ENCODE measurements at places on chromosomes 6 and 20.

GRCh38 chr6:143294265-143294860 is 156.1 kb downstream of the ADAT2 start:
- DNase-seq: no peak

DNA sequence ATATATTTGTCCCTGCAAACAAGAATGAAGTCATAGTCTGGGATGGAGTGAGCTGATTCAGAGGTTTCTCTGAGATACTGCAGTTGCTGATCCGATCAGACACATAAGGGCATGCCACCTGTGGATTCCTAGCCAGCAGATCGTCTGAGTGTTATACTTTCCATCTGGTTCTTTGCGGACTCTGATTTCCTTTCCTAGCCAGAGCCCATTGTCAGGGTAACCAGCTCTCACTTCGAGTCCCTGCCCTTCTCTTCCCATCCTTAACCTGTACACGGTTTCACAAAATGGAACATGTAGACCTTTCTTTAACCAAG is 100.9 kb downstream of the TMEM200A start:
- DNase-seq: no peak

GRCh38 chr20:5865604-5866003 is 84.7 kb downstream of the TRMT6 start:
- DNase-seq: no peak

DNA sequence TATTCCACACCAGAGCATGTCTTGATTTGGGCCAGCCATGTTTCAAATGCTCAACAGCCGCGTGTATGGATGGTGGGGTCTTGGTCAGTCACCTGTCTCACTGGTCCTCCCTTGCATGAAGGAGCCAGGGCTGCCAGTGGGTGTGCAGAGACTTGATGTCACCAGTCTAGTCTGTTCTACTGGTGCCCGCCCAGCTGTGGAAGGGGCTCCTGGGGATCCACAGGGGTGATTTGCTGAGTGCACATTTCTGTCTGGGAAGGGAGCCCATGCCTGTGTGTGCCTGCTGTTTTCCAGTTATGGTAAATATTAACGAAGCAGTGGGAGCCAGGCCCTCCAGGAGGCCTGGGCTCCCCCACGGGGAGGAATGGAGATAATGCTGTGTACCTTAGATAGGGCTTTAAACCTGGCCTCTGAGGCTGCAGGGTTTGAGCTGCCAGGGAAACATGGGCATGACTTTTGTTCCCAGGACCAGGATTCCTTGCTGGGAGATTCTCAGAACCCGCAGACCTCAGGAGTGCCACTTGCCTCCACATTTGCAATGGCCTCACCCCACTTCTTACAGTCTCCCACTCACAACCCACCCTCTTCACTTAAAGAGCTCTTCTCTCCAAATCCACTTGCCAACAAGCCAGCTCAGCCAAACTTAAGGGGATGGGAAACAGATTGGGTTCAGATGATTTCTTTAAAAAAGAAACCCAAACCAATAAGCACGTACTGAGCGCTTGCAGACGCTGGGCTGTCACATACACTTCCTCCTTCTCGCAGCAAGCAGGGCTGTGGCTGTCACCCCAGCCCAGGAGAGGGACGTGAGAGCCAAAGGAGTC is 54.1 kb downstream of the VEGFA start:
- DNase-seq: no peak

DNA sequence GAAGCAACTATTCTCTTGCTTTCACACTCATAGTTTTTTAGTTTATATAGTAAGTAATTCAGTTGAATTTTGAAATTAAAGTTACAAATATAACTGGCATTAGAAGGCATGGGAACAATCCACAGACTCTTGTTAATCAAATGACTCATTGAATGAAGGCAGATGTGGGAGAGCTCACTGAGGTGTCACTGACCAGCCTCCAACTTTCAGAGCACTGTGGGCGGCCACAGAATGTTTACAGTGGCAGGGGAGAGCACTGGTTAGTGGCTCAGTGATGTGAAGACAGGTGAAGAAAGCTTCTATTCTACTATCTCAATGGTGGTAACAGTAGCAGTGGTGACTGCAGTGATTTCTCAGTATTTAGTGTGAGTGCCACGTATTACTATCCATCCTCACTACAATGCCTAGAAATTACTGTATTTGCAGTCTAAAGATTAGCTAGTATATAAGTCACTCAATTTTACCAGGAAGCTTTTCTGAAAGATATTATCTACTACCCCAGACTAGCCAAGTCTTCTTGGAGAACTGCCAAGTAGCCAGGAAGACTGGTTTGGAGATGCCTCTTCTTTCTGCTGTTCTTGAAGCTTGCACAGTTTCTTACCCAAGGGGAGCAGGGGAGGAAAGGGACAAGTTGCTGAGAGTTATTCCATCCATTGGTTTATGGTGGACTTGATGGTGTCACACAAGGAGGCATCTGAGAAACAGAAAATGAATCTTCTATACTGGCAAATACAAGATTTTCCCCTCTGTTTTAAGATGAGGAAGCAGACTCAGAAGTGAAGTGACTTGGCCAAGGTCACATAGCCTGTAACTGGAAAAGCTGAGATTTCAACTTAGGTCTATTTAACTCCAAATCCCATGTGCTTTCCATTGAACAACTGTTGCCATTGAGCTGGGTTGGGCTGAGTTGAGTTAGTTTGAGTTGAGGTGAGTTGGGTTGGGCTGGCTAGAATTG is 231.2 kb downstream of the ANKRD60 start:
- DNase-seq: peak; percentile 11

GRCh38 chr6:37123957-37124729 is 45.8 kb upstream of the PIM1 start:
- no peak for DNase-seq

GRCh38 chr6:29826271-29826670 is 1.4 kb upstream of the HLA-G start:
- no peak for DNase-seq

DNA sequence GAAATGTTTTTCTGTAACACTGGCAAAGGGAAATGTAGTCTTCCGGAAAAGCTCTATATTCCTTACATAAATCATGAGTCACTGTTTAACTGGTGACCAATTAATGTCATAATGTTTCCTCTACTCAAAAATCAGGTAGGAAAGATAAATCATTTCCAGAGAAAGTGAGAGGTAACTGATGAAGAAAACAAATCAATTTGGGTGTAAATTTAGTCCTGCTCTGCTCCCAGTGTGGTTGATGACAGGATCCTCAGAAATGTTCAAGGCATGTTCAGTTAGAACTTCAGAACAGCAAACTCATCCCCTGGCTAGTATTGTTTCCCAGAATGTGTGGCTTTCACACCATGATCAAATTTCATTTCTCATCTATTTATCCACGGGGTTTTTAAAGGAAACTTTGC is 38.8 kb upstream of the SPACA1 start:
- DNase-seq: no peak

DNA sequence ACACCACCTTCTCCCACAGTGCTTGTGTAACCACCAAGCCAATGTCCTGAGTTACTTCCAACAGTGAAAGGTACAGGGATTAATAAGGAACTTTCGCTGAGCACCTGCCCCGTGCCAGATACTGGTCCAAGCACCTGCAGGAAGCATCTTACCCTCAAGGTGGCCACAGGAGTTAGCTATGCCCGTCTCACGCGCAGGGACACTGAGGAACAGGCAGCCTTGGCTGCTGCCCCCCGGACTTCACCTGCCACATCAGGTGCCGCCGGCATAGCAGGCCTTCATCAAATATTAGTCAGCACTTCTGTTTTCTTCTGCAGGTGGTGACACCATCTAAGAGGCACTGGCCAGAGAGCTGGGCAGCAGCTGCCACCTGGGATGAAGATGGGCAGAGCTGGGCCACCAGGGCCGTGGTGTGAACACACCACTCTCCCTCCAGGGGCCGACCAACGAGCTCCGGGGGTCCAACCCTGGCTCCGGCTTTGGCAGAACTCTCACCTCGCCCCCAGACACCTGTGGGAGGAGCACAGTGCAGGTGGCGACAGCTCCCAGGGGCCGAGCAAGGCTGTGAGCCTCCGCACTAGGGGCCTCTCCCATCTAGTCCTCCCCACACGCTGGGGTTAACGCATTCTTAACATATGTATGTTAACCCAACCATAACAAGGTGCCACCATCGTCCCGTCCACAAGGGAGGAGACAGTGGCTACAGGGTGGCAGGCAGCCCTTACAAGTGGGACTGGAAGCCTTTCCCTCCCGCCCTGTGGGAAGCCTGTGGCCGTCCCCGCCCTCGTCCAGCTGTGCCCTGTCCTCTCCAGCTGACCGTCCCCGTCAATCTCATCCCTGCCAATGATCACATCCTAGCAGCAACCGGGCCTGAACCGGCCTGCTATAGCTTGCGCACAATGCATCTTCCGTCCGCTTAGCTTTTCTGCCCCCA is 2.9 kb upstream of the PPDPF start:
- no peak for DNase-seq

GRCh38 chr6:16402581-16402900 is 164.2 kb downstream of the GMPR start:
- no peak for DNase-seq

- no peak for DNase-seq
Observed at GRCh38 chr6:158474961-158475343, 84.9 kb upstream of the TMEM181 start.

- no peak for DNase-seq
Observed at GRCh38 chr20:34549291-34549928, 9.1 kb upstream of the MAP1LC3A start.

GRCh38 chr20:20362774-20363433 is 5.0 kb upstream of the INSM1 start:
- DNase-seq: peak; percentile 35

GRCh38 chr6:139752086-139752485 is 377.6 kb upstream of the CITED2 start:
- no peak for DNase-seq

- DNase-seq: no peak
Observed at GRCh38 chr6:157469378-157469777, 88.4 kb downstream of the ZDHHC14 start.

DNA sequence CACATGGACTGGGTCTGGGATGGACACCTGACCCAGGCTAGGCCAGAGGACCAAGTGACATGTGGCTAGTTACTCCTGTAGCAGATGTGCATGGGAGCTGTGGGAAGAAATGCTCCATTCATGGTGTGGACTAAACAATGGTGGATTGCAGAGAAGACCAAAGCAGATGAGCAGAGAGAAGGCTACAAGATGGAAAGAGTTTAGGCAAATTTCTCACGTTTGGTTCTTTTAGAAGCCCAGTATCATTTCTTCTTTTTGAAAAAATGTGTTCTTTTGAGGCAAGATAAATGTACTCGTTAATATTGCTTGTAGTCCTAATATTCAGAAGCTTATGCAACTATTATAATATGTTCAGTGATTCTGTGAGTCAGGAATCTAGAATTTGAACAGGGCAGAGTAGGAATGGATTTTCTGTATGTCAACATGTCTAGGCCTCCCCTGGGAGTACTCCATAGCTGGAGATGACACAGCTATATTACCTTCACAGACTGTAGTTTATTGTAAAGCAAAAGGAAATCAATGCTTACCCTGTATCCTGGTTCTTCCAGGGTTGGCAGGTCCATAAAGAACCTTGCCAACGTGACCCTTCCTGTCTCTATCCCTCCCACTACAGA is 2.3 kb upstream of the BTN2A1 start:
- no peak for DNase-seq

DNA sequence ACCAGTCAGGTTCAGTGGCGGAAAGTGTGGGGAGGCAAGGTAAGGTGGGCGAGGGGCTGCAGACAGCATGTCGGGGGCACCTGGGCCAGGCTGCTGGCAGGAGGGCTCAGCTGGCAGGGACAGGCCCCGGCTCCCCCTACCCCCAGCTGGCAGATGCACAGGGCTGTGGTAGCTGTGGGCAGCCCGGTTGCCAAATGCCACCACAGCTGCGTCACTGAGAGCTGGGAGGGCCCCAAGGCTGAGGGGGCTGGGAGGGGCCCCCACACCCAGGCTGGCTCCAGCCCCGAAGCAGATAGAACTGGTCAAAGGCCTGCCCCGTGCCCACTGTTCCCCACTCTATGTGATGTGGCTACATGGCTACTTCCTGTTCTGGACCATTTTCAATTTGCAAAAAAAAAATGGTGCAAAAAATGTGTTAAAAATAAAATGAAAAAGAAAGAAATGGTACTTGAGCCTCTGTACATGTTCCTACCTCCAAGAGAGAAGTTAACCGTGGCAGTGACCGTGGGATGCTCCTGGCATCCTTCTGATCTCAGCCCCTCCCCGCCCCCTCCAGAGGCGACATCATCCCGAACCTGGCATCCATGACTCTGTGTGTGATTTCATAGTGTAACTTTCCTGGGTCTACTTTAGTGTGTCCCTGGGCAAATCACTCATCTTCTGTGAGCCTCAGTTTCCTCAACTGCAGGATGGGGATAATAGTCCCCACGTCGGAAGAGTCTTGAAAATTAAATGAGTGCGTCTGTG is 64.4 kb downstream of the UBE2V1 start:
- DNase-seq: peak; percentile 30

DNA sequence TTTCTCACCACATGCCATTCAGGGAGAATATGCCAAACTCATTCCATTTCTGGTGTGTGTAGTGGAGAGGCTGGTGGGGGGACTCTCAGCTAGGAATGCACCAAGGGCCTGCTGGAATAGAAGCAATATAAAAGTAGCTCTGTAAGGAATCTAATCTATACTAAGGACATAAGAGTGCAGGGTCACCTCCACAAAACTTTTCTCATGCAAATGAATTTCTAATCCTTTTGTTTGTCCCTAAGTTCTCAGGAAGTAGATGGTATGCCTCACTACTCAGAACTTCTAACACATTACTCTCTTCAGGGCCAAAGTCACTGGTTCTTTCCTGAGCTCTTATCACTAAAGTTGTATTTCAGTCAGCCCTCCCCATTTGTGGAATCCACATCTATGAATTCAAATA is 427.2 kb downstream of the C6orf118 start:
- DNase-seq: no peak

GRCh38 chr6:145148776-145149175 is 586.5 kb downstream of the EPM2A start:
- no peak for DNase-seq

GRCh38 chr6:52998603-52999002 is 3.5 kb upstream of the GSTA4 start:
- DNase-seq: no peak

GRCh38 chr6:158222066-158222465 is 53.9 kb downstream of the GTF2H5 start:
- DNase-seq: no peak

DNA sequence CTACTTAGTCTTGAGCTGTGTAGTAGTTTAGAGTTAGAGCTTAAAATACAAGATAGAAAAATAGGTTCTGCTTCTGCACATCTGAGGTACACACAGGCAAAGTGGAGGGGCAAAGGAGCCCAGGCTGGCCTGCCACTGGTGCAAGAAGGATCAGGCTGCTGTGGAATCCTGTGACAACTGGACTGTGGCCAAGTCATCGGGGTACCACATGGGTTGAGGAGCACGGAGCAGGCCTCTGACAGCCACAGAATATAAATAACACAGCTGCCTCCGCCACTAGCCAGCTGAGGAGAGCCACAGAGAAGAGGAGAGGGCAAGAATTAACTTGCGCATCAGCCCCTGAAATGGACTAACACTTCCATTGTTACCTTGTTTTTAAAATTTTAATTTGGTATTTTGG is 206.0 kb upstream of the MARCKS start:
- DNase-seq: no peak

GRCh38 chr6:29733057-29733456 is 9.8 kb downstream of the HLA-F start:
- no peak for DNase-seq
